NCI-H82 (cell line): ENCODE measurements at places on chromosomes 1 and 21.

DNA sequence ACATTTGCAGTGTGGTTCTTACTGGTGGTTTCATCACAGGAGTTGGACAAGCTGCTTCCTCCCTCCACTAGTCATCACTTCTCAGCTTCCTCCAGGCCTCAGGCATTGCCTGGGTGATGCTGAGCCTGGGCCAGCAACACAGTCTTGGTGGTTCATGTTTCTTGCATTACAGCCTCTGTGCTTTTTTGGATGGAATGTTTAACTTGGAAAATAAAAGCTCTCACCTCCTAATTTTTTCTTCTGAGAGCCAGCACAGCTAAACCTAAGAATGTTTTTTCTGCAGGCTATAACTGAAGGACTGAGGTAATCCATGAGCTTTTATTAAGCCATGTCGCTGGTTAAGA, 66.1 kb upstream of the RHOU start:
- no peak for DNase-seq

DNA sequence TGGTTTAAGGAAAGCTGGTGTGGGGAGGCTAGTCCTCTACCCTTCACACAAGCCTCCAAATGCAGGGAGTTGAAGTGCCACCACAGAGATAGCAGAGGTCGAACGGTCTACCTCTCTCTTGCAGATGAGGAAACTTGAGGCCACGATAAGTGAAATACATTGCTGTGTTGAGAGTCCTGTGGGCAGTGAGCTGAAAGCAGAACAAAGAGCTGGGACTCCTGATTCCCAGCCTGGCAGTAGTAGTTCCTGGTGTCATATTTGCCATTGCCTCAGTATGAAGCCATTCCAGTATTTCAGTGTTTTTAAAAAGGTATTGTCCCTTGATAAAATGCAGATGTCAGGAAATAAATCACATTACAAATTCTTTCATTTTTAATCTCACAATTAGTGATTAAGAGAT, 28.6 kb downstream of the AK4 start:
- no peak for DNase-seq

- DNase-seq: peak; percentile 78
Measured at GRCh38 chr1:1847061-1847850, 43.6 kb downstream of the GNB1 start.

DNA sequence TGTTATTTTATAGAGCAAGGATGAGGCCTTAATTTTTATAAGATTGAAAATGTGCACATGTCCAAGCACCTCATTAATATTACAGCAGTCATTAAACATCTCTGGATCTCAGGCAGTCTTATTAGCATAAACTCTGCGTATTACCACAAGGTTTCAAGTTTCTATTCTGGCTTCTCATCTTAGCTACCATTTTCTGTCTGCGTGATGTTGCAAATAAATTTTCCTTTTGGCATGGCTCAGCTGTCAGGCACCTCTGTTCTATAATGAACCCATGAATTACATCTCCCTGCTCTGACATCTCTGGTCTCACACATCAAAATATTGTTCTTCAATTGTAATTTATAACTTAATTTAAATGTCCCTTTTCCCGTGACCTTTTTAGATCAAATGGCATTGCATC, 156.5 kb downstream of the SLC45A1 start:
- DNase-seq: no peak

GRCh38 chr1:39528082-39528481, 36.6 kb downstream of the BMP8A start:
- DNase-seq: no peak

- DNase-seq: no peak
Measured at GRCh38 chr1:30466026-30466425, 257.4 kb downstream of the MATN1 start.
